ENCODE measurements at places on chromosomes 1 and 21.

DNA sequence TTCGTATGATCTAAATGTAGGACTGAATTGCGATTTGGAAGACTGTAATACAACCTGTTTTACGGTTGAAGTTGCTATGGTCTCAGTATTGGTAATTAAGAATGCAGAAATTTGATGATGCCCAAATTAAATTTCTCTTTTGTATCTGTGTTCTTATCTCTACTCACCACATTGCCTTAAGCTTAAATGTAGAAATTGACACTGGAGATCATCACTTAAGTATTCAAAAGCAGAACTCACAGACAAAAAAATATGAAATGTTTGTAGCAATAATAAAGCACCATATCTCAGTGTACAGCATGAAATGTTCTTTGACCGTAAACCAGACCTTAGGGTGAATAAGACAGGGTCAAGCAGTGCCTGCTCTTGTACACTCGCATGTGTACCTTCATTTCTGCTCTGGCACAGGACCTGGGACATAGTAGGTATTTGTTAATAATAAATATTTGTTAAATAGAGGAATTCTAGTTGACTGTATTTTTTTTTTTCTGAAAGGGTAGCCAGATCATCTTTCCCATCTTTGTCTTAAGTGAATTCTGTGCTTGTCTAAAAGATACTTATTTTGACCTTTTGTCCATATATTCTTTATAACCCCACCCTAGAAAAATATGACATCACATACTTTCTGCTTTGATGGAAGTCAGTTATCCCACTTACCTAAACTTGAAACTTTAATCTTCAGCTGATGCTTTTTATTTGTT lies 1.5 kb downstream of the CDC7 start:
- no peak for DNase-seq

DNA sequence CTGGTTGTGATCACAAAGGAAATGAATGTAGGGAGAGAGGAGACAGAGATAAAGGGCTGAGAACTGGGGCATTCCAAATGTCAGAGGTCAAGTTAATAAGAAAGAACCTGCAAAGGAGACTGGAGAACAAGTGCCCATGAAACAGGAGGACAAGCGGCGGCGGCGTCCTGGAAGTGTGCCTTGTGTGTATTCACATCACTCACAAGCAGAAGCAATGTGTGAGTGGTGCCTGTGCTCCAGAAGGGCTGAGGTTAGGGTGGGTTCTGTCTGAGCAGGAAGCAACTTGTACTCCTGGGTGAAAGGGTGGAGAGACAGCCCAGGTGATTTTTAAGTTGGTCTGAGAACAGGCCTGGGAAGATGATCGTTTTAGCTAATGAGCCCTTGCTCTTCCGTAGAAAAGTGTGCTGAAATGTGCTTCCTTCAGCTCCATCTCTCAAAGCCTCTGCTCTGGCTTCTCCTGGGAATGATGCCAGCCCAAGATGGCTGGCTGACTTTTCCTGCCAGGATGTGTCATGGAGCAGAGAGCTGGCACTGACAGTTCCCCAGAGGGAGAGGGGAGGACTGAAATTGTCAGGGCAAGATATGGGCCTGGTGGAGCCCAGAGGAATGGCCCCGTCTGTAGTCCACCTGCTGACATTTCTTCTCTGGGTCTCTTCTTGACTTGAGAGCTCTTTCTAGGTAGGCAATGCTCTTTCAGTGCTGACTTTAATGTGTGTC lies 25.1 kb upstream of the PLEKHA6 start:
- peak; percentile 63 for DNase-seq

DNA sequence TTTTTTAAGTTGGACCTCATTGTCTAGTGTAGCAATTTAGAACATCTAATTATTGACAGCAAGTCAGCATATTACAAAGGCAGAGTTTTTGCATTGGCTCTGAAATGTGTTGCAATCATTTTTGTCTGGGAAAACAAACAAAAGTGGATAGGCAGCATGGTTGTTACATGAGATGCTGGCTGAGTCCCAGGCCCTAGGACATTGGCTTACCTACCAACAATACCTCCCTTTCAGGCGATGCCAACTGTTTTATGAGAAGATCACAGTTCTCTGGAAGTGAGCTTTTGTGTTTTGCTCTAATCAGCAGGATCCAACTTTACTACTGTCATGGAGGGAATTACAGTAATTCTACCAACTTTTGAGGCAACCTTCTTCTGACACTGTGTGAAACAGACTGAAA lies 71.5 kb upstream of the CXADR start:
- peak; percentile 90 for DNase-seq

- no peak for DNase-seq
Measured at GRCh38 chr1:79726321-79726720, 719.8 kb upstream of the ADGRL4 start.

DNA sequence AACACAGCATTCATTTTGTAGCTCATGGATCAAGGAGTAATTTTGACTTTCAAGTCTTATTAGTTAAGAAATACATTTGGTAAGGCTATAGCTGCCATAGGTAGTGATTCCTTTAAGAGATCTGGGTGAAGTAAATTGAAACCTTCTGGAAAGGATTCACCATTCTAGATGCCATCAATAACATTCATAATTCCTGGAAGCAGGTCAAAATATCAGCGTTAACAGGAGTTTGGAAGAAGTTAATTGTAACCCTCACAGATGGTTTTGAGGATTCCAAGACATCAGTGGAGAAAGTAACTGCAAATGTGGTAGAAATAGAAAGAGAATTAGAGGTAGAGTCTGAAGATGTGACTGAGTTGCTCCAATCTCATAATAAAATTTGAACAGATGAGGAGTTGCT lies 216.6 kb downstream of the GREM2 start:
- DNase-seq = no peak

DNA sequence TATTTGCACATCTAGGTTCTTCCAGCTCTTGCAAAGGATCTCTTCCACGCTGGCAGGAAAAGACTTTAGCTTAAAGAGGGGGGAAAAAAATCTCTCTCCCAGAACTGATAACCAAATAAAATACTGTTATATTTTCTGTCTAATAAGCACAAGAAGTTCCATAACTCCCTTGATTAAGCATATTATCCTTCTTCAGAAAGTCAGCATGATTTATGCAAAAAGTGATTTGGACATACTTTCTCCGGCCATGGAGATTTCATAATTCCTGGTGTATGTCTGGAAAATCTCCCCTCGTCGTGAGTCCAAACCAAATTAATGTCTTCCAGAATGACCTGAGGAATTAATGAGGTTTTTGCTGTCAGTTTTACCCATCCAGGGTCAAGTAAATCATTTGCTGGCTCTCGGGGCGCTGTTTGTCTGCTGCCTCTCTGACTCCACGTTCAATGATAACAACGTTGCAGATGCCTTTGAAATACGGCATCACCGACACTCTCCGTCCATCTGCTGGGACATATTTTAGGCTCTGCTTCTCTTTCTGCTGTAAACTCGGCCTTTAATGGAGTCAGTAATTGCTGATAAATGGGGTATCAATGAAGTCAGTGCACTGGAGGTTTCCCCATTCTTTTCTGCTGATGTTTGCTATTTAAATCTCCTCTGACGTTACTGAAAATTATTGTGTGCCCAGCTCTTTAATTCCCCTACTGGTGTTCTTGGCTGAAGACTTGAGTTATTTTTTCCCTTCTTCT lies 112.9 kb downstream of the HLX start:
- DNase-seq = no peak

GRCh38 chr1:47534436-47534835 lies 96.6 kb downstream of the FOXD2 start:
- DNase-seq = no peak

- DNase-seq = peak; percentile 60
Measured at GRCh38 chr1:31244326-31244725, 4.6 kb upstream of the NKAIN1 start.

GRCh38 chr1:224170748-224171478 lies 12.1 kb upstream of the DEGS1 start:
- peak; percentile 50 for DNase-seq

DNA sequence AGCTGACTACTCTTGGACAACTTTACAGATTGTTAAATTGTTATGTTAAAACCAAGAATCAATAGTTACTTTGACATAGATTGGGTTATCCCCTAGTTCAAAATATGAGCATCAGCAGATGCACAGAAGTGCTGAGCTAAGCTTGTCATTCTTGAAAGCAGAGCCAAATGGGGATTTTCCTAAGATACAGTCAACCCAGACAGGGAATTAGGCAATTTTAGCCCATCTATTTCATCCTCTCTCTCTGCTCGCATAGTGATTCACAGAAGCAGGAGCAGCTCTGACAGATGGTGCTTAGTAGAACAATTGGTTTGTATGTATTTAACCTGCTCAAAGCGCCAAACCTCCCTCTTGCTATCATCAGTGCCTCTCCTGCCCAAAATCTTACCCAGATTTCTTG lies 27.9 kb upstream of the PRRC2C start:
- peak; percentile 69 for DNase-seq

DNA sequence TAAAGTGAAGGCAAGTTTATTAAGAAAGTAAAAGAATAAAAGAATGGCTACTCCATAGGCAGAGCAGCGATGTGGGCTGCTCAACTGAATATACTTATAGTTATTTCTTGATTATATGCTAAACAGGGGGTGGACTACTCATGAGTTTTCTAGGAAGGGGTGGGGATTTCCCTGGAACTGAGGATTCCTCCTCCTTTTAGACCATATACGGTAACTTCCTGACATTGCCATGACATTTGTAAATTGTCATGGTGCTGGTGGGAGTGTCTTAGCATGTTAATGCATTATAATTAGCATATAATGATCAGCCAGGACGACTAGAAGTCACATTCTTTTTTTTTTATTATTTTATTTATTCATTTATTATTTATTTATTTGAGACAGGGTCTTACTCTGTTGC lies 46.4 kb upstream of the BARHL2 start:
- no peak for DNase-seq

DNA sequence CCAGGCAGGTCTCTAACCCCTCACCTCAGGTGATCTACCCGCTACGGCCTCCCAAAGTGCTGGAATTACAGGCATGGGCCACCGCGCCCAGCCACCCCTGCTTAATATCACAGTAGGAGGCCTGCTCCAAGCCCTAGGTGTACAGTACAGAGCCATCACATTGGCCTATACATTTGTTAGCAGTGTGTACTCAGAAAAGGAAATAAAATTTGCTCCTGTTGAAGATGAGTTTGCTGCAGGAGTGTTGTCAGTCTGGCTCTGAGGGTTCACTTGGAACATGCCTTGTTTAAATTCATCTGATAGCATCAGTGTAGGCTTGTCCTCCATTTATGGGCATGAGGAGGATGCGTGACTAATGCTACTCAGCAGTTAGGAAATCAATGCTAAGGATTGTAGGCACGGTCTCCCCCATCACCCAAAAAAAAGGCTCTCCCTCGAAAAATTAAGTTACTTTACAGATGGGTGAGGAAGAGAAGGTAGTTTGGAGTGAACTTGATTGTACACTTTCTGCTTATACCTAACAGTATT lies 4.6 kb upstream of the ENAH start:
- peak; percentile 83 for DNase-seq

DNA sequence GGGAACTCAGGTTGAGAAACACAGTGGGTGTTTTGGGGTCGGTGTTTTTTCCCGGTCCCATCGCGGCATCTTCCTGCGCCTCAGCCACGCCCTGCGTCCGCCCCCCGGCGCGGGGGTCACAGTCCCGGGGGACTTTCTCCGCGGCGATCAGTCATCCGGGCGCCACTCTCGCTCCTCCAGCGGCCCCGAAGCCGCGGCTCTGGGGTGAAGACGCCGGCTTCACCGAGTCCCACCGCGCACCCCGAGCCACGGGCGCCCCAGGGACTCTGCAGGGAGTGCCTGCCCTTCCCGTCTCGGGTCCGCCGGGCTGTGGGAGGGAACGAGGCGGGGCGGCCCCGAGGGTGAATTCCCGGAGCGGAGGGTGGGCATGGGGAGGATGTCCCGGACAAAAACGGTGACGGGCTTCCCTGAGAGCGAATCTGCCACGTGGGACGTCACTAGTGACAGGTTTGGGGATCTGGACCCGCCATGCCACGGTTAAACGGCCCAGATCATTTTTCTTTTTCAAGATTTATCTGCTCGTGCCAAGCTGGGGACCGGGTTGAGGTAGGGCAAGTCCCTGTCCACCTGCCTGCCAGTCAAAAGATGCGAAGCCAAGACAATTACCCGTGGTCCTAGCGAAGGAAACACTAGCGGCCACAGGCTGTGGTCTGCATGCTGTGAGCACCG lies 717 bp upstream of the BATF3 start:
- no peak for DNase-seq

- DNase-seq = no peak
Measured at GRCh38 chr1:3067301-3067670, 1.7 kb upstream of the PRDM16 start.

- no peak for DNase-seq
Measured at GRCh38 chr1:96837057-96837780, 115.6 kb downstream of the PTBP2 start.

DNA sequence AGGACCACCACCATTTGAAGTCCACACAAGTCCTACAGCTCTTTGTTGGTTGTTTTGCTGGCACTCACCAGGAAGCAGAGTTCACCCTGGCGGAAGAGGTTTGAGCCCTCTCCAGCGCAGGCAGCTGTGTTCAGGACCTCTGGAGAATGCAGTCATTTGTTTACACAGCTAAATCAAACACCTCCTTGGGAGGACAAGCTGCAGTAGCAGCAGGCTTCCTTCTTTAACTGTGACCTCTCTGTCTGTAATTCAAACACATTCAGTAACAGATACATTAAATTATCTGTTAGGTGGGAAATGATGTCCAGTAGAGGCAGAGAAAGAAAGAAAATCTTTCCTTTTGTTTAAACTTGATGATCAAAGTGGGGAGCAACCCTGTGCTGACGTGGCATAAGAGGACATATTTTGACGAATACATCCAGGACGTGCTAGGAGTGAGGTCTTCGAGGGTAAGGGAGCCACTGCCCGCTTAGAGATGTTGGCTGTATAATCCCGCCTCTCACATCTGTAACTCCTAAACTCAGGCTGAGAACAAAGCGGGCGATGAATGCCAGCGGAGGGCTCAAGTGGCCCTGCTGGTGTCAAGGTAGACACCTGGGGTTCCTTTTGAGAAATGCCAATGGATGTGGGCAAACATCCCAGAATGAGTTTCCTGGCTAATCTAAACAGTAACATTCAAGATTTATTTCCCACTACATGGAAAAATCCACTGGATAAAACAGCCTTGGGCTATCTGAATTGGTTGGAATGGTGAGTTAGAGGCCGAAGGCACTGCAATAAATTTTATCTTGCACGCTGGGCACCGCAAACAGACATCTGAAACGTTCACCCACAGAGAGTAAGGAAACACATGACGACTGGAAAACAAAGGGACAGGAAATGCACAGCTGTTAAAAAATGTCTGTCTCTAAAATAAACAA lies 51.7 kb downstream of the ABCA4 start:
- DNase-seq = peak; percentile 28

All from epithelial cell of esophagus (primary cell).